MG63 (cell line): ENCODE measurements at places on chromosomes 11 and 22. TPM values are rescaled to one million over a fixed set of nuclear protein-coding genes. Genes with fewer than 3 reads are reported as not detected.

REXO2 gene
- total RNA-seq = 172 and 215 TPM in 2 replicates

SBF2 gene
- total RNA-seq = 16.7 and 23.2 TPM in 2 replicates

OR10A2 gene
- total RNA-seq = not detected in 2 replicates

FOLH1 gene
- total RNA-seq = not detected in 2 replicates

PRR14L gene
- 0.69 and 3.5 TPM in 2 replicates for total RNA-seq

ENTHD1 gene
- total RNA-seq = not detected in 2 replicates

FOLR1 gene
- total RNA-seq = 0.23 and 3.0 TPM in 2 replicates

OR2D2 gene
- total RNA-seq = not detected in 2 replicates

TTLL12 gene
- total RNA-seq = 50.6 and 61.7 TPM in 2 replicates

OR5B21 gene
- total RNA-seq = not detected in 2 replicates

GSTP1 gene
- 280 and 743 TPM in 2 replicates for total RNA-seq

ACTN3 gene
- total RNA-seq = not detected in 2 replicates

NPTXR gene
- 0.76 and 1.8 TPM in 2 replicates for total RNA-seq

OR52I2 gene
- total RNA-seq = not detected in 2 replicates

MYBPC3 gene
- not detected in 2 replicates for total RNA-seq

PUS3 gene
- total RNA-seq = 10.6 and 21.3 TPM in 2 replicates

PARVA gene
- total RNA-seq = 27.9 and 32.6 TPM in 2 replicates

CD3E gene
- not detected in 2 replicates for total RNA-seq

TRPM5 gene
- not detected in 2 replicates for total RNA-seq

SLC37A4 gene
- total RNA-seq = 1.2 and 2.6 TPM in 2 replicates

OVCH2 gene
- total RNA-seq = not detected in 2 replicates

ZBED5 gene
- 13.9 and 43.3 TPM in 2 replicates for total RNA-seq

OR8G1 gene
- total RNA-seq = not detected in 2 replicates

TMEM45B gene
- total RNA-seq = not detected in 2 replicates

CASP5 gene
- not detected in 2 replicates for total RNA-seq

MN1 gene
- 1.4 and 1.9 TPM in 2 replicates for total RNA-seq
